ENCODE measurements at places on chromosomes 2 and 18.

DNA sequence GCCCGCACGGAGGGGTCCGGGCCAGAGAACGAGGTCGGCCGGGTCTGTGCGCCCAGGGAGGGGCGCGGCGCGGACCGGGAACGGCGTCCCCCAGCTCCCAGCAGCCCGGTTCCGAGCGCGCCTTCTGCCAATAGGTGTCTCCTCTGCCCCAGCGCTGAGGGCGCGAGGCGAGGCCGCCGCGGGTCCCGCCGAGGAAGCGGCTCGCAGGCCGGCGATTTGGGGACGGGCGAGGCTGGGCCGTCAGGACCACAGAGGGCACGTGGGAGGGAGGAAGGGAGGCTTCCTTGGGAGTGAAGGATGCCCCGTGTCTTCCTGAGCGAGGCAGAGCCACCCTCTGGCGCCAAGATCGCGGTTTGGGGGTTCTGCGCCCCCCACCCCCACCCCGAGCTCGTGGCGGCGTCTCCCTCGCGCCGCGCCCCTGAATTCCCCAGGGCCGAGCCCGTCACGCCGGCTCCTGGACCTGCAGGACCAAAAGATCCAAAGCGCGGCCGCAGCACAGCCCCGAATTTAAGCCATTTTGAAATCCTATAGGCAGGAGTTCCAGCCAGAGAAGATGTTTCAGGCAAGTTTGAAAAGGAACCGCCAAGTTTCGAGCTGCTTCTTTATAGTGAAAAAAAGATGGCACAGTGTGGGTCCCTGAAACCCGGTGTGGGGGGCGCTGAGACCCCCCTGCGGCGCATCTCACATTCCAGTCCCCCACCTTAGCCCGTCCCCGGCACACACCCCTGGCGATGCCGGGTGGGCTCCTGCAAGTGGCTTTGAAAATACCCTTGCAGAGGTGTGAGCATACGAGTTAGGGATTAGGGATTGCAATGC lies 909 bp downstream of the NFATC1 start:
- DNase-seq, result no peak

GRCh38 chr2:3361518-3362389 lies 15.9 kb downstream of the EIPR1 start:
- no peak for DNase-seq

GRCh38 chr2:218882461-218882816 lies 1.8 kb downstream of the WNT10A start:
- no peak for DNase-seq

- DNase-seq, result no peak
Measured at GRCh38 chr2:206452750-206453149, 9.4 kb downstream of the ADAM23 start.

DNA sequence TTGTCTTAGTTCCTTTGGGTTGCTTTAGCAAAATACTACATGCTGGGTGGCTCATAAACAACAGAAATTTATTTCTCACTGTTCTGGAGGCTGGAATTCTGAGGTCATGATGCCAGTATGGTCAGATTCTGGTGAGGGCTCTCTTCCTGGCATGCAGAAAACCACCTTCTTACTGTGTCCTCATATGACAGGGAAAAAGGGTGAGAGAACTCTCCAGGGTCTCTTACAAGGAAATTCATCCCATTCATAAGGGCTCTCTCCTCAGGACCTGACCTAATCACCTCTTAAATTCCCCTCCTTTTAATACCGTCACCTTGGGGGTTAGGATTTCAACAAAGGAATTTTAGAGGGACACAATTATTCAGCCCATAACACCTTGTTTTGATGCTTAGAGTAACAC lies 243.1 kb upstream of the TNP1 start:
- no peak for DNase-seq

- DNase-seq, result no peak
Measured at GRCh38 chr2:44246840-44247369, 28.4 kb upstream of the SLC3A1 start.

DNA sequence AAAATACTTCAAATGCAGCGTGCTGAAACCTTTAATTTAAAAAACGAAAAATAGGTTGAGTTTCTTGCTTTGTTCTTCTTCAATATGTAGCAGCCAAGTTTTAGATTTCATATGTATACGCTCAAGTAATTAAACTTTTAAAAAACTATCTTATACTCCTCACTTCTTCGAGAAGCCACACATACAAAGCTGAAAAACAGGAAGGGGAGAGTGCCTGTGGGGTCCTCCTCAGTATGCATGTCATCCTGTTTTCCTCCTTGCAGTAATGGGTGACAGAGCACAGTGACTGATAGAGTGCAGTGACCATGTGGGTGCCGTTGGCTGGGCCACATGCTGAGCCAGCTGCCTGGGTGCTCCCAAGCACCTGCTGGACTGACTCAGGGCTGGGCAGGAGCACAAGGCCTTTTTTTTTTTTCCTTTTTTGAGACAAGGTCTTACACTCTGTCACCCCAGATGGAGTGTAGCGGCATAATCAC lies 33.3 kb downstream of the UXS1 start:
- no peak for DNase-seq

DNA sequence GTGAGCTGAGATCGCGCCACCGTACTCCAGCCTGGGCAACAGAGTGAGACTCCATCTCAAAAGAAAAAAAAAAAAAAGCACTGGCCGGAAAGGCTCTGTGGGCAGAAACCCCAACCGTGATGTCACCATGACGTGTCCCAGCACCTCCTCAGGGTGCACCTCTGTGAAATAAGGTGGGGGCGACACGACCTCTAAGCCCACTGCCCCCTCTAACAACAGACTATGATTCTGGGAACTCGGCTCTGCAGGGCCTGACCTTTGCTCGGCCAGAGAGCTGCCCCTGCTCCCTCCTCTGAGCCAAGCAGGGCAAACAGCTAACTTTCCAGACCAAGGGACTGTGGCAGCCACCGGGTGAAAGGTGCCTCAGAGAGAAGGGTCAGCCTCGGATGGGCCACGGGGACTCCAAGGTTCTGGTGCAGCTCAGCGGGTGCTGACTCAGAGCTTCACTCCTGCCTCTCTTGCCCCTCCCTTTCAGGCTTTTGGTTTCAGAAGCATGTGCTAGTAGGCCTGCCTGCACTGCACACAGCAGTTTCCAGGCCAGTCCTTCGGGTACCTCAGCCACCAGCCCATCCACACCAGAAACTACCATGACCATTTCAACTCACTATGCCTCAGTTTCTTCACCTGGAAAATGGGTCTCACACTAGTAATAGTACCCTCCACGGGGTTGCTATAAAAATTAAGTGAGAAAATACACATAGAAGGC lies 8.0 kb downstream of the TMBIM1 start:
- DNase-seq, result peak; percentile 33

GRCh38 chr2:26072925-26073768 lies 39.3 kb downstream of the RAB10 start:
- no peak for DNase-seq

- DNase-seq, result no peak
Measured at GRCh38 chr2:119682578-119682977, 3.6 kb downstream of the TMEM177 start.

DNA sequence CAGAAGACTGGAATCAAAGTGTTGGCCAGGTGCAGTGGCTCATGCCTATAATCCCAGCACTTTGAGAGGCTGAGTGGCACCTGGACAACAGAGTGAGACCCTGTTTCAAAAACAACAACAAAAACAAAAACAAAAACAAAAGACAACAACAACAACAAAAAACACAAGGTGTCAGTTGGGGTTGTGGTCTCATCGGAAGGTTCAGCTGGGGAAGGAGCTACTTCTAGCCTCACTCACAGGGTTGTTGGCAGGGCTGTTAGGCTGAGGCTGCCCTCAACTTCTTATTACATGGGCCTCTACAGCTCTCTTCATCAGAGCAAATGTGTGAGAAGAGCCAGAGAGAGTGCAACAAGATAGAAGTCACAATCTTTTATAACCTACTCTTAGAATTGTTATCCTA lies 34.6 kb upstream of the CAB39 start:
- DNase-seq, result no peak

- no peak for DNase-seq
Measured at GRCh38 chr2:74379851-74380789, at the start of gene DCTN1. Gene DCTN1 (minus strand): TSS chr2:74380311. CDS start chr2:74380037, 274 bp downstream.

GRCh38 chr2:42567806-42568400 lies 529 bp upstream of the MTA3 start:
- no peak for DNase-seq

DNA sequence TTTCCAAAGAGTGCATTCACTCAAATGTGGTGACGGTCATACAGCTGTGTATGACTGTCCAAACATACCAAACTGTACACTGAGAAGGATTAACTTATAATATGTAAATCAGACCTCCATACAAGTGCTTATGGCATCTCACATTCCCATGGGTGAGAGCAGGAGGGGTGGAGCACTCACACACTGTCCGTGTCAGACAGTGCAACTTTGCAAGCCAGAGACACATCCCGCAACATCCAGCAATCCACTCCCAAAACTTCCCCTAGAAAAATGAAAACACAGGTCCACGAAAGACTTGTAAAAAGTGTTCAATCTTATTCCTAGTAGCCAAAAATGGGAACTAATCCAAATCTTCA lies 36.4 kb downstream of the FAM168B start:
- DNase-seq, result no peak

DNA sequence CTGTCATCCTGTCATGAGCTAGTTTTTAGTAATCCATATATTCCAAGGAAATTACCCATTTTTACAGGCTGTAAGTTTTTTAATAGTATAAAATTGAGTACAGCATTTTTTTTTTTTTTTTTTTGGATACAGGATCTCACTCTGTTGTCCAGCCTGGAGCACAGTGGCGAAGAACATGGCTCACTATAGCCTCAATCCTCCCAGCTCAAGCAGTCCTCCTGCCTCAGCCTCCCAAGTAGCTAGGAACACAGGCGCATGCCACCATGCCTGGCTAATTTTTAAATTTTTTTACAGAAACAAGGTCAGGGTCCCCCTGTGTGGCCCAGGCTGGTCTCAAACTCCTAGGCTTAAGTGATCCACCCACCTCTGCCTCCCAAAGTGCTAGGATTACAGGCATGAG lies 56.5 kb downstream of the ANKRD12 start:
- no peak for DNase-seq

DNA sequence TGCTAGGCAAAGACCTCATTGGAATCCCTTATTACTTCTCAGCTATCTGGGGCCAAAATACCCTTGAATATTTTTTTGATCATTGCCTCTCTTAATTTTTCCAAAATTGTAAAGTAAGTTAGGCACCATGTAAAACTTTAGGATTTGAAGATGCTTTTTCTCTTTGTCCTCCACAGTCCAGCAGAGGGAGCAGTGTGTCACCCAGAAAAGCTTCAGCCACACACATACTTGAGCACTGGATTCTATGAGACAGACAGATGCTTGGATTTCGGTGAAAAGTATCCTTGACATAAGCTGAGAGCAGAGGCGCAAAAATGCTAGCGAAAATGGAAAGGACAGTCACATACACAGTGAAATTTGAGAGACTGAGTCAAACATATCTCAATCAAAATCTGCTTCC lies 74.7 kb upstream of the KCNJ3 start:
- DNase-seq, result no peak

- DNase-seq, result no peak
Measured at GRCh38 chr2:73886357-73886756, 6.5 kb upstream of the ACTG2 start.

DNA sequence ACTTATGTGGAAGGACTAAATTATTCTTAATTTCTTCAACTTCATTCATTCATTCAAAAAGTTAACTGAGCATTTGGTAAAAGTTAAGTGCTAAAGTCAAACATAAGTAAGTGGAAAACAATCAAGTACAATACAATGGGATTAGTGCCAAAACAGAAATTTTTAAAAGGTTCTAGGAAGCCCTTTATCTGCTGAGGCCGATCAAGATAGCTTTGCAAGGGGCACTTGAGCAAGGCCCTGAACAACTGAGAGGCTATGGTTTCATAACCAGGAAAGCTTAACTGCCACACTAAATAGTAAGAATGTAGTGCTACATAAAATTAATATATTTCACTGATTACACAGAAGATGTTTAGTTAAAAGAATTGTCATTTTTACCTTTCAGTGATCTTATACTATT lies 76.5 kb downstream of the NOL10 start:
- DNase-seq, result no peak

GRCh38 chr2:204657024-204657423 lies 111.7 kb downstream of the PARD3B start:
- no peak for DNase-seq

- no peak for DNase-seq
Measured at GRCh38 chr2:169018390-169018789, 12.7 kb downstream of the ABCB11 start.

DNA sequence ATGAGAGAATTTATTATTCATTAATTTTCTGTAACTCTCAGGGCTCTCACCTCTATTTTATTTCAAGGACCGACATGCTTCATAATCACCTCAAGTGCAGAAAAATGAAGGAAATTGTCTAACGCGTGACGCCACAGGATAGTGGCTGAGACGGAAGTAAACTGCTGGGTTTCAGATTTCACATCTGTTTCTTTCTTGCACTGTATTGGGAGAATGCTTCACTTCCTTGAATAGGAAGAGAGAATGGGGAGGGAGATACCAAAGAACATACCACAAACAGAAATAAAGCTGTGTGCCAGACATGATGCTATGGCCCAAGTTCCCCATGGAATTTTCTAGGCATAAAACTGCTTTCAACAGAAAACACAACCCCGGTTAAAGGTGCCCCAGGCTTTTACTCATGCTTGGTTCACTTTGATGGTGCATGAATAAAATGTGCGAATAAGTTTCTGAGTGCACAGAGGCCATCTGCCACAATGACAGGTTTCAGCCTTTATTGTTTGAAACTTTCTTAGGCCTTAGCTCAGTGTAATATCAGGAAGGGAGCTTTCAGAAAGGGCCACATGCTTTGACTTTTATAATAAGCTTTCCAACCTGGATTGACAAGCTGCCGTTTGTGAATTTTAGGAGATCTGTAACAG lies 1116.4 kb downstream of the SOCS6 start:
- no peak for DNase-seq

All from stimulated activated CD8-positive, alpha-beta memory T cell treated with anti-CD3 and anti-CD28 coated beads, Interleukin-4, amount 100 ng/mL, for 1 hour (primary cell).